ENCODE measurements at places on chromosomes 1 and 21.

GRCh38 chr1:30286241-30286987 lies 437.0 kb downstream of the MATN1 start:
- no peak for DNase-seq

DNA sequence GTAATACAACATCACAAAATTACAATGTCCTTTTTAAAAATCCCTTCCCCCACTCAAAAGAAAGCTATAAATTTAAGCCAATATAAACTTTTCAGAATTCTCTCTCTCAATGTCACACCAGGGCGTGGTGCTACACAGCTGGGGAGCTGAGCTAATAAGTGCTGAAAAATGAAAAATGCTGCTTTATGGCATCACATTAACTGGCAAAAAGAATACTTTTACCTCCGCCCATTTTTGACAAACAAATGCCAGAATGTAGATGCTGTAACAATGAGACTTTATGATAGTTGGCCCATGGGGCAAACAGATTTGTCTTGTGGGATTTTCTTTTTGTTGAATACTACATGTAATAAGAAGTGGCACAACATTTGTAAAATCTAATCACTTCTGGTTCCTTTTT lies 12.7 kb upstream of the LYPLAL1 start:
- DNase-seq = no peak

DNA sequence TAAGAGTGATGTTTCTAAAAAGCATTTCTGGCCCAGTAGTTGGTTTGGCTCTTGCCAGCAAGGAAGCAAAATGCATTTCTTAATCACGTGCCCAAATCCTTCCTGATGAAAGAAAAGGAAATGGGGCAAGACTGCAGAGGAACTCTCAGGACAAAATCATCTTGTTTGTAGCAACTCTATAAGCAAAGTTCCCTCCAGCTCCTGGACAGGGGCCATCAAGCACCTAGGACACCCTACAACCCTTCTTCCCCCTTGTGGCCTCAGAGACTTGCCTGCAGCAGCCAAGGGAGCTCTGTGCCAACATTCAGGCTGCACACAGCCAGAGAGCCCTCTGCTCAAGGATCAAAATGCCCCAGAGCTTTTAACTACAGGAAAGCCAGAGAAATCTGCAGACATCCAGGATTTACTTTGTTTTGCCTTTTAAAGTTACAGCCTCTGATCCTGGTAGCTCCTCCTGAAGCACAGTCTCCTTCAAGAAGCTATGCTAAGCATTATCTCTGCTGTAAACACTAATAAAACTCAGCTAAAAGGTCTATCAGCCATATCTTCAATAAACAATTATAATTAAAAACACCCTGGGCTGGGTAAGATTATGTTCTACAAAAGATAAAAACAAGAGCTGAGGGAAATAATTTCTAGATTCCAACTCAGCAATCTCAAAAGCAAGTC lies 105.0 kb downstream of the KIAA0319L start:
- no peak for DNase-seq

GRCh38 chr1:53918343-53918742 lies 24.4 kb downstream of the DIO1 start:
- DNase-seq = no peak

- no peak for DNase-seq
Measured at GRCh38 chr1:162016631-162017030, 7.0 kb downstream of the OLFML2B start.

DNA sequence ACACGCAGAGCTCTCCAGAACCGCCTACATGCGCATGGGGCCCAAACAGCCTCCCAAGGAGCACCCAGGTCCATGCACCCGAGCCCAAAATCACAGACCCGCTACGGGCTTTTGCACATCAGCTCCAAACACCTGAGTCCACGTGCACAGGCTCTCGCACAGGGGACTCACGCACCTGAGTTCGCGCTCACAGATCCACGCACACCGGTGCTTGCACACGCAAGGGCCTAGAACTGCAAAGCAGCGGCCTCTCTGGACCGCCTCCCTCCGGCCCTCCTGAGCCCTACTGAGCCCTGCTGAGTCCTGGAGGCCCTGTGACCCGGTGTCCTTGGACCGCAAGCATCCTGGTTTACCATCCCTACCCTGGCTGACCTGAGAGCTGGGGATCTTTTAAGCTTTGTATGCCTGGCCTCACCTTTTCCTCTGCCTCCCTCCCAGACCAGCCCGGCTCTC lies 8.3 kb downstream of the OLIG2 start:
- no peak for DNase-seq

GRCh38 chr1:20574686-20575540 lies 14.0 kb upstream of the CDA start:
- peak; percentile 28 for DNase-seq

DNA sequence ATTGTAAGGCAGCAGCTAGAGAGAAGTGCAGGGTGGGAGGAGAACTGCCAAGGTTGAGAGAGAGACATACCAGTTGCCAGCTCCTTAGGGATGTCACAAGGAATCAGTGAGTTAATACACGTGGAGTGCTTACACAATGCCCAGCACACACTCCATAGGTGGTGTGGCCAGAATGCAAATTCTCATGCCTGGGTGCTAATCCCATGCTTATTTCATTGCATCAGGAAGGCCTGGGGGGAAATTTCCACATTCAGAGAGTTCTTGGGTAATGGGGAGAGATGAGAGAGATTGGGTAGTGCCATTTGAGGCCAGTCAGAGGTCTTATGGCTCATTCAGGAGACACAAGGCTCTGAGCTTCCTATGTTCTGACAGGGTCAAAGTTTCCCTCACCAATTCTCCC lies 38.7 kb downstream of the GJA5 start:
- DNase-seq = no peak

GRCh38 chr1:51623025-51623424 lies 6.1 kb downstream of the OSBPL9 start:
- no peak for DNase-seq

DNA sequence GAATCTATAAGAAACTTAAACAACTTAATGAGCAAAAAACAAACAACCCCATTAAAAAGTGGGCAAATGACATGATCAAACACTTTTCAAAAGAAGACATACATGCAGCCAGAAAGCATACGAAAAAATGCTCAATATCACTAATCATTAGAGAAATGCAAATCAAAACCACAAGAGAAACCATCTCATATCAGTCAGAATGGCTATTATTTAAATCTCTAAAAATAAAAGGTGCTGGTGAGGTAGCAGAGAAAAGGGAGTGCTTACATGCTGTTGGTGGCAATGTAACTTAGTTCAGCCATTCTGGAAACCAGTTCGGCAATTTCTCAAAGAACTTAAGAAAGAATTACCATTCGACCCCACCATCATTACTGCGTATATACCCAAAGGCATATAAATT lies 147.7 kb downstream of the FAF1 start:
- DNase-seq = no peak

- no peak for DNase-seq
Measured at GRCh38 chr1:109567877-109568672, 19.7 kb downstream of the GNAI3 start.

DNA sequence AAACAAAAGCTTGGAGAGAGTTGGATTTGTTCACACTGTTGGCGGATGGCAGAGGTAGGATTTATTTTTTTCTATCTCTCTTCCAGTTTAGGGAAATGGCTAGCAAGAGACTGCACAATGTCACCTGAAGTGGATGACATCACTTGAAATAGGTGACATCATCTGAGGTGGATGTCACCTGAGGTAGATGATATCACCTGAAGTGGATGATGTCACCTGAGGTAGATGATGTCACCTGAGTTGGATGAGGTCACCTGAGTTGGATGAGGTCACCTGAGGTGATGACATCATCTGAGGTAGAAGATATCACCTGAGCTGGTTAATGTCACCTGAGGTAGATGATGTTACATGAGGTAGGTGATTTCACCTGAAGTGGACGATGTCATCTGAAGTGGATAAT lies 413.4 kb downstream of the DSCAM start:
- no peak for DNase-seq

DNA sequence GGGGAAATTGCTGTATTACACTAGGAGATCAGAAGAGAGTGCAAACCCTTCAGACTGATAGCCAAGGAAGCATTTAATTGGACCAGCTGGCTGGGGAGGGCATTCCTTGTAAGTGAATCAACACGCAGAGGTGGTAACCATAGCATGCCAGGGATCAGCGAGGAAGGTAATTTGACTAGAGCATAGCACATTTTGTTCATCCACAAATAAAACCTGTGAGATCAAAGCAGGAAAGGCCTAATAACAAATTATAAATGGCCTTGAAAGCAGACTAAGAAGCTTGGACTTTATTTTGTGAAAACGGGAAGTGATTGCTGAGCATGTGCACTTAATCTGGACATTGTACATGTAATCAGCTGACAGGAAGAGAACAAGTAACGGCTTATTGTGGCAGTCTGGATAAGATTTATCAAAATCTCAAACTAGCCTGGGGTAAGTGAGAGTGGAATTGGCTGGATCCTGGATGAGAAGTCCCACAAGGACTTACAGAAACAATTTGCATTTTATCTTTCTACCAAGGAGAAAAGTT lies 11.7 kb upstream of the CD55 start:
- no peak for DNase-seq
